ENCODE measurements at places on chromosomes 7 and 10. TPM values are rescaled to one million over a fixed set of nuclear protein-coding genes. Genes with fewer than 3 reads are reported as not detected.

- no peak for DNase-seq
These were observed 15.8 kb downstream of the VOPP1 start for GRCh38 chr7:55556492-55556891.

- no peak for DNase-seq
These were observed 33.8 kb upstream of the C10orf120 start for GRCh38 chr10:122733443-122733842.

DNA sequence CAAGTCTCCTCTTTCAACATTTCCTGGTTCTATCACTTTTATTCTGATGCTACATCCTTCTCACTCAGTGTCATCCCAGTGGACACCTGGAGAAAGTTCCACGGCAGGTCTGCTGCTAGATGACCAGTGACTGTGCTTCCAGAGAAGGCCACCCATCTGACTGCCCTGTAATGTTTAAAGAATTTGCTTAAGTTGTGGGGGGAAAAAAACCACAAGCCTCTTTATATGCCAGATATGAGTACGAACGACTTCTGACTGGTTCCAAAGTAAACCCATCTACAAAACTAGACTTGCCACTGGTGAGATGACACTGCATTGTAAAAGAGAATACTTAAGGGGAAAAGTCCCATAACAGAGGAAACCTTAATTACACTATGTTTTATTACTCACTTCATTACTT, 69.6 kb upstream of the VWC2 start:
- DNase-seq = no peak

GRCh38 chr7:153130052-153130451, 370.5 kb downstream of the ACTR3B start:
- no peak for DNase-seq

DNA sequence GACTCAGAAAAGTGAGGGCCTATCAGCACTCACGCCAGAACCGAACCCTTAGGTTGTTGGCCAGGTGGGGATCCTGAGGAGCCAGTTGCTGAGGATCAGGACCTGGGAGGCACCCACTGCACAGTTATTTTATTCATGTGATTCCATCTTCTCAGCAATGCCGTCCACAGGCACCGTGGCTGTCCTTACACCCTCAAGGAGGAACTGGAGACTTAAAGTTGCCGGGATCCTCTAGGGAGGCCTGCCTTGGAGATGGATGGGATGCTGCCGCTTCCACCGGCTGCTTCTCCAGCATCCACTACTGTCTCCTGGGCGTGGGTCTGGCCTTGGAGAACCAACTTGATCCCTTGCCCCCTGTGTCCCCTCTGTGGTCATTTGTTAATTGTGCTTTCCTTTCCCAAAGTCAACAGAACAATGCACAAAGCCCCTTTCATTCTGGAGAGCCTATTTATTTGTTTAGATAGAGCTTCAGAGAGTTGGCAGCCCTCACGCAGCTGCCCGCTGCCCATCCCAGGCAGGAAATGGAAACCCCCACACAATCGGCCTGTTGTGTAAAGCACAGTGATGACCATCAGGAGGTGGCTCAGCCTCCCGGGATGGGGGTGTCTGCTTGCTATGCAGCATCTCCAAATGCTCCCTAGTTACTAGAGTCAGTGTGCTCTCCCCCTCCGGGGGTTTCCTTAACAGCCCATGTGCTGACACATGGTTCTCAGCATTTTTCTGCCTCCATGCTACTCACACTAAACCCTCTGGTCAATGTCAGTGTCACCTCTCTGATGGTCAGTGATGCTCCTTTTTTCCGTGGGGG, 52.9 kb upstream of the IGFBP3 start:
- no peak for DNase-seq

DNA sequence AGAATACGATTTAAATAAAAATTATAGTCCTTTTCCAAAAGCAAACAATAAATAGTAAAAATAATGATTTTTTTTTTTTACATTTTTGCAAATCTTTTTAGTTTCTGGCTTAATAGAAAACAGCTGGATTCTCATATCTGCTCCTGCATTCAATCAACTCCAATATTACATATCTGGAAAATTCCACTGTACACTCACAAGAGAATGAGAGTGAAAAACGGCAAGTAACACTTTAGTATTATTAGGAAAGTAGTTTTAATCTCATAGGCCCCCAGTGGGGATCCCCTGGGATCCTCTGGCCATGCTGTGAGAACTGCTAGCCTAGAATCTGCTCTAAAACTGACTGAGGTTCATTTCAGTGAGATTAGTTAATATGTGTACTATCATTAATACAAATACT, 128.6 kb upstream of the LRRN3 start:
- DNase-seq = no peak

- DNase-seq = no peak
These were observed 299.7 kb downstream of the ZEB1 start for GRCh38 chr10:31618541-31619291.

DNA sequence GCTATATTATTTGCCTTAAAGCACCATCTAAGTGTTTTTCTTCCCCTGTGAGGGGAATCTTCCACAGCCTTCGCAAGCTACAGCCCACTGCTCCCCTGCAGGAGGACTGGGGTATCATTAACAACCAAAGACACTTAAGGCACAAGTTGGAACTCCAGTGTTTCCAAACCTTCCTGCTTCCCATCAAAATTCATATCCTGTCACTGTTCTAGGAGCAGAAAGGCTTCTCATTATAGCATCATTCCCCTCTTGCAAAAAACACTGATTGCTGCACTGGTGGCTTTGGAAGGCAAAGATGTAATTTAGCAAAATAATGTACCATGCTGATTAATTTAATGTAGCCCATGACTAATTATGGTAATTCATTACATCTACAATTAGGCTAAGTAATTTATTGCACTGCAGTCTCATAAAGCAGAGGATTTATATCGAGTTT, 207.2 kb downstream of the SKAP2 start:
- no peak for DNase-seq

GRCh38 chr7:128877756-128878120, 15.1 kb downstream of the ATP6V1F start:
- no peak for DNase-seq

DNA sequence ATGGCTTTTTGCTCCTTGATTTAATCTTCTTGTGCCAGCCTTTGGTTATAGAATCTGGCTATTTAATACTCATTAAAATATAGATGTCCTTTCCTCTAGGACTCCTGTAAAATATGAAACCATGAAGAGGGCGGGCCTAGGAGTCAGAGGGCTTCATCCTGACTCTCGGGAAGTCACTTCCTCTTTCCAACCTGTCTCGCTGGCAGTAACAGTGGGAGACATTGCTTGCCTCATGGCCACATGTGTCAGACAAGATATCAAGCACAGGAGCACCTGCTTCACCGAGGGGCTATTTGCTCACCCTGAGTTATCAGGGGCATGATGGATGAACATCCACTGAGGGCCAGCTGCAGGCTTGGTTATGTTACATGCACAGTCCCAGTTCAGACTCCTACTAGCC, 31.0 kb downstream of the SLIT1 start:
- DNase-seq = no peak

- DNase-seq = no peak
These were observed 56.3 kb downstream of the MTERF1 start for GRCh38 chr7:91824201-91824600.

GRCh38 chr10:131141645-131142516, 169.6 kb downstream of the TCERG1L start:
- no peak for DNase-seq

GRCh38 chr10:4888236-4888635, 62.2 kb downstream of the AKR1E2 start:
- no peak for DNase-seq

- DNase-seq = no peak
These were observed 200.6 kb downstream of the TWIST1 start for GRCh38 chr7:18916826-18917225.

GRCh38 chr10:77358656-77359055, 279.0 kb downstream of the KCNMA1 start:
- DNase-seq = no peak

DNA sequence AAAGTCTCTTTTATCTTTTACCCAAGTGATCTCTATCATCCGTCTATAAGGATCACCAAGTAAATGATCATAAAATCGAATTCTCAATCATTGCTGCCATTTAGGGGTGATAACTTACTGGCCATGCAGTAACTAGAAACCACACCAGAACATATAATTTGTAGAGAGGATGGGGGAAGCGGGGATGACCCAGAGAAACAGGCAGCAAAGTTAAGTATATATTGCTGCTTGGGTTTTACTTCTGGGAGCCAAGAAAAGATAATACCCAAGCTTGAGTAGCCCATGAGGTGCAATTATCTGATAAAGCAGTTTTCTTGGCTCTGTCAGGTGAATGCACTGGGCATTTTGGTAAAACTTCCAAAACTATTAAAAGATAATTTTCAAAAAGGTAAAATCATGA, 18.9 kb downstream of the EXOC6 start:
- DNase-seq = no peak

DNA sequence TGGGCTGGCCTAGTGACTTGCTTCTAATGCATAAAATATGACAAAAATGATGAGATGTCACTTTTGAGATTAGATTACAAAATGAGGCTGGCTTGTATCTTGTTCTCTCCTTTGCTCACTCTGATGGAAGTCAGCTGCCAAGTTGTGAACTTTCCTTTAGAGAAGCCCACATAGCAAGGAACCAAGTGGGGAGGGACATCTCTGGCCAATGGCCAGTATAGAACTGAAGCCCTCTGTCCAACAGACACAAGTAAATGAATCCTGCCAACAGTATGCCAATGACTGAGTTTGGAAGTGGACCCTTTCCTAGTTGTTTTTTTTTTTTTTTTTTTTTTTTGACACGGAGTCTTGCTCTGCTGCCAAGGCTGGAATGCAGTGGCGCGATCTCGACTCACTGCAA, 3.3 kb downstream of the ZC3HC1 start:
- no peak for DNase-seq

- DNase-seq = no peak
These were observed 35.2 kb downstream of the CYP17A1 start for GRCh38 chr10:102801978-102802377.

GRCh38 chr7:41565655-41566054, 137.2 kb downstream of the INHBA start:
- DNase-seq = no peak

DNA sequence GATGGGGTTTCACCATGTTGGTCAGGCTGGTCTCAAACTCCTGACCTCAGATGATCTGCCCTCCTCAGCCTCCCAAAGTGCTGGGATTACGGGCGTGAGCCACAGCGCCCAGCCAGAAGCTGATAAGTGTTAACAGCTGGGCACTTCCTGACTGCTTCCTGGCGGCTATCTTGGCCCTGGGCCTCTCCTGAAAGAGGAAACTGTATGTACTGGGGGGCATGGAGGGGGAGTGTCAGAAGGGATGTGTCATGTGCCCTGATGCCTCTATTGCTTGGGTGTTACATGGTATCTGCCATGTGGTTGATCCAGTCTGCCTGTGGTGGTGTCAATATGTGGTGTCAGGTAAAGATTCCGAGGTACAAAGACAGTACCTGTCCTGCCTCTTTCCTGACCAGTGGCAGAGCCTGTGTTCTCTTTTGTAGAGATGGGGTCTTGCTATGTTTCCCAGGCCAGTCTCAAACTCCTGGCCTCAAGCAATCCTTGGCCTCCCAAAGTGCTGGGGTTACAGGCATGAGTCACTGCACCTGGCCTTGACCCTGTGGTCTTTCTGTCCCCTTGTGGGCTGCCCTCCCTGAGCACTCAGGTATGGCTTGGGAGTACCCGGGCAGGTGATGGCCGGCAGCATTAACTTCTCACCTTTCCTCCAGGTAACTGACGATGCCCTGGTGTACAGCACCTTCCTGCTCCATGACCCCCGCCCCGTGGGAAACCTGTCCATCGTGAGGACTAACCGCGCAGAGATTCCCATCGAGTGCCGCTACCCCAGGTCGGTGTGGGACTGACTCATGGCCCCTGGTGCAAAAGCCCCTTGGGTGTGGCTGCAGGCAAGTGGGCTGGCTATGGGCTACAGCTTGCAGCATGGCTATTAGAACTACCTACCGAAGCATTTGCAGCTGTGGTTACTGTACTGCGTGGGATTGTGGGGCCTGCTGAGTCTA, 4.4 kb downstream of the ZP3 start:
- no peak for DNase-seq

DNA sequence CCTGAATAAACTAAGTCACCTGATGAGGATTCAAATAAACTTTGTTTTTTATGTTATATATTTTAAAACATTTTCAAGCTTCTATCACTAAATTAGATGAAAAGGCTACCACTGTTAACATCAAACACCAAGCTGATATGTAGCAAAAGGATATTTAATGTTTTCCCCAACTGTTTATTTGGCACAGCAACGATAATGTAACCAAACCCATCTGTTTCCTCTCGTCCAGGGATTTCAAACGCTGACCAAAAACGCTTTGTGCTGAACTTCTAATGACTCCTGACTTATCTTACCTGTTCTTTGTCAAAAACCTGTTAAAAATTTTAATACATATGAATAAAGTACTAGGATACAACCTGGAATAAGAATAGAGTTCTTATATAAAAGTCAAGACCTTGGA, 30.5 kb downstream of the DCLRE1A start:
- DNase-seq = no peak

- DNase-seq = no peak
These were observed 73.4 kb downstream of the CFAP46 start for GRCh38 chr10:132868995-132869394.

- DNase-seq = no peak
These were observed 792 bp downstream of the ZNF746 start for GRCh38 chr7:149496642-149497391.

DNA sequence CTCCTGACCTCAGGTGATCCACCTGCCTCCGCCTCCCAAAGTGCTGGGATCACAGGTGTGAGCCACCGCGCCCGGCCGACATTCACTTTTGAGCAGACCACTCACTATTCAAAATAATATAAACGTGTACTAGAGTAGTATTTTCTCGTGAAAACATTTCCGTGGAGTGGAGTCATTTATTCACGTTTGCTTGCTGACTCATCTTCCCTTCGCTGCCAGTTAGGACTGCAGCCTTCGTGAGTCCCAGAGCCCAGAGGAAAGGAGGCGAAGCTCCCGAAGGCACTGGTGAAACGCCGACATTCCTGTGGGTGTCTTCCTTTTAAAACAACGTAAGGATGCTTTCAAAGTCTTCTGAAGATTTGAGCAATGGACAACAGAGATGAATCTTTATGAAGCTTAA, 10.9 kb upstream of the INPP5A start:
- DNase-seq = no peak

GRCh38 chr7:5624386-5625365, 156.8 kb downstream of the RNF216 start:
- no peak for DNase-seq

DNA sequence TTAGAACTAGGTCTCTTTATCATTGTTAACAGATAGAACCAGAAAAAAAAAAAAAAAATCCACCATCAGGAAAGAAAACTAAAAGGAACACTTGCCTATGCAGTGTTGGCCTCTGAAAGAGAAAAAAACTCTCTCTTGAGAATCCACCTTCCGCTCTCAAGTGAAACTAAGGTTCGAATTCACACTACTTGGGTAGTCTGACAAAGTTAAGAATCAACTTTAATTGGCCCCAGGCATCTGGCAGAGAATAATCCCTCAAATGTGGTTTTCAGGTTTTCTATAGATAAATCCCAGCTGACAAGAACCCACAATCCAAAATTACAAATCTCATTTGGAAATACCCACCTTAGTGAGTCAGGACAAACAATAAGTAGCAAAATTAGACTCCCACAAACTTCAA, 199.7 kb upstream of the LRRN3 start:
- no peak for DNase-seq

Gene CALHM3
- total RNA-seq = not detected

Gene ABLIM1
- total RNA-seq = 47.5 TPM

Gene MYPN
- not detected for total RNA-seq

Gene CHCHD2
- 220 TPM for total RNA-seq

Gene CNTNAP2
- total RNA-seq = not detected

Gene DNAH11
- 1.9 TPM for total RNA-seq

Gene TMEM130
- total RNA-seq = 26.2 TPM

Gene PIK3AP1
- total RNA-seq = 23.6 TPM

Gene SORBS1
- total RNA-seq = 1,659 TPM

Measured in thoracic aorta (tissue), 2 donors.